Activated CD4-positive, alpha-beta T cell treated with anti-CD3 and anti-CD28 coated beads for 24 hours (primary cell): ENCODE measurements at places on chromosomes 16 and 17.

- DNase-seq: no peak
Measured at GRCh38 chr17:5422505-5422904, 2.5 kb downstream of the RPAIN start.

GRCh38 chr17:50539762-50540559, 7.0 kb upstream of the SPATA20 start:
- DNase-seq: no peak

- DNase-seq: no peak
Measured at GRCh38 chr16:4293181-4293716, 20.4 kb upstream of the TFAP4 start.

DNA sequence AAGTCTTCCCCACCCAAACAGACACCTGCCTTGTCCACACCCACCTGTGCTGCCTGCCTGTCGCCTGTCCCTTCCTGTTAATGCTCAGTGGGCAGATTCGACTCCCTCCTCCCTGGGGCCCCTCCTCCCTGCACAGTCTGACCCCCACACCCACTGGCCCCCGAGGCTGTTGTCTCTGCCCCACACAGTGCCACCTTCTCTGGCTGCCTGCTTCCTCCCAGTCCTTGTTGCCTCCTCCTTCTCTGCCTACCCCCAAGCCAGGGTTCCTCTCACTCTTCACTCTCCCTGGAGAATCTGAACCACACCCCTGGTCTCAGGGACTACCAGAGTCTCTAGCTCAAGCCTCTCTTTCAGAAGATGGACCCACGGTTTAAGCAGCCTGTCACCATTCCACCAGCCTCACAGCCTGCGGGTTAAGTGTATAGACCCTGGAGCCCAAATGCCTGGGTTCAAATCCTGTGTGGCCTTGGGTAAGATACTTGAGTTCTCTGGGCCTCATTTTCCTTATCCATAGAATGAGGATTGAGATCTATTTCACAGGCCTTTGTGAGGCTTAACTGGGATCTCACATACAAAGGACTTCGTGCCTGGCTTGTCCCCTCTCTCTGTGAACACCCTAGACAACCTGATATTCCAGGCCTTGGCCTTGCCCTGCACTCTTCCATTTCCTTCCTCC, 3.8 kb upstream of the ARHGAP23 start:
- no peak for DNase-seq

GRCh38 chr16:3328643-3329042, 23.3 kb downstream of the ZNF75A start:
- no peak for DNase-seq

GRCh38 chr17:14813649-14814370, 451.3 kb downstream of the PMP22 start:
- DNase-seq: peak; percentile 8

DNA sequence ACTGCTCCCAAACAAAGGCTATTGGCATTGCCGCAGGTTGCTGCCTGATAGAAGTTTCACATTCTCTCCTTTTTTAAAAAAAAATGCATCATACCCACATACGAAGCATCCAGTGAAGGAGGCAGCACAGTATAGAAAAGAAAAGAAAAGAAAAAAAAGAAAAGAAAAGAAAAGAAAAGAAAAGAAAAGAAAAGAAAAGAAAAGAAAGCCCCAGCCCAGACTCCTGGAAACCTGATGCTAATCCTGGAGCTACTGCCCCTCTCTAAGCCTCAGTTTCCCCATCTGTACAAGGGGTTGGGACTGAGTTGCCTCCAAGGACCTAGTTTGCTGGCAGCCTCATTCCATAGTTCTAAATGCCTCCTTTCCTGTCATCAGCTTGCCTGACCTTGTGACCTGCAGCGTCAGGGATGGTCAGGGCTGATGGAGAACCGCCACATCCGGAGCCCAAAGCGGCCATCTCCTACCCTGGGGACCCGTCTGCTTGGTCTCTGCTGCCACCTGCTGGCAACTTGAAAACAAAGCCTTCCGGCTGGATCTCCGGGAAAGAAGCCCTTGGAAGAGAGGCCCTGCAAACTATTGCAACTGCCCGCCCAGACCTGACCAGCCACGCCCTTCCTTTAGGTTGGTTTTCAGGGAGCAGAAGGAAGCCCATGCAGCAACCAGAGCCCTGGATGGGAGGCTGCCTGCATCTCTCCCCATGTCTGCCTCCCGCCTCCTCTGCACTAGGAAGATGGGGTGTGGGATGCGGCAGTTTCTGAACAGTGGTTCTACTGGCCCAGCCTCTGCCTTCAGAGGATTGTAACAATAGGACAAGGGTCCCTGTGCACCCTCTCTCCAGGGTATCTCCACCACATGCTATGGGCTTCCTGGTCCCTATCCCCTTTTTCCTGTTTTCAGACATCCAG, 13.0 kb downstream of the AIPL1 start:
- DNase-seq: peak; percentile 65

- no peak for DNase-seq
Measured at GRCh38 chr17:17387498-17388362, 84.6 kb downstream of the NT5M start.

DNA sequence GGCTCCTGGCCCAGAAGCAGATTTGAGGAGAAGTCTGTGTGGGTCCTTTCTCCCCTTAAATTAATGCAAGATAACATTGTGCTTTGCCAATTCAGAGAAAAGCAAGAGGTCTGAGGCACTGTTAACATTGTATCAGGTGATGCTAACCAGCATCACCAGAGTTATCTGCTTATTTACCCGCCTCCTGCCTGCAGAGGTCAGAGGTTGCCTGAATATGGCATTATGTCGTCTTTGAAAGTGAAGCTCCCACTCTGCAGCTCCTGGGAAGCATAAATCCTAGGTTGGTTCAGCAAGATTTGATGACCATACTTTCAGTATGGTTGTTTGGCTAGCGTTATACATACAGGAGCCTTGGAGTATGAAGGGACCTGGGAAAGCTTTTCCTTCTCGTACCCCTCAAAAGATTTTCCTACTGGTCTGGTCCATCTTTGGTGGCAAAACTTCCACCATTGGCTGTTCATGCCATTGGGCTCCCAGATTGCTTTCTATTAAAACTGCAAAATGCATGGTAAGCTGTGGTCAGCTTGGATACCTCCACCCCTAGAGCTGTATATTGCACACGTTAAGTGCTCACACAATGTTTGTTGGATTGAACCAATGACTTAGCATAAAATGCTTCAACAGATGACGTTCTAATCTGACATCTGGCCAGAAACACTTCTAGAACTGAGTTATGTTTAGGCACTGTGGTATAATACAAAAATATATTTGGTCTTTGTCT, 24.1 kb downstream of the CHD9 start:
- DNase-seq: no peak

GRCh38 chr17:33667052-33667509, 374.0 kb upstream of the ASIC2 start:
- DNase-seq: peak; percentile 4

DNA sequence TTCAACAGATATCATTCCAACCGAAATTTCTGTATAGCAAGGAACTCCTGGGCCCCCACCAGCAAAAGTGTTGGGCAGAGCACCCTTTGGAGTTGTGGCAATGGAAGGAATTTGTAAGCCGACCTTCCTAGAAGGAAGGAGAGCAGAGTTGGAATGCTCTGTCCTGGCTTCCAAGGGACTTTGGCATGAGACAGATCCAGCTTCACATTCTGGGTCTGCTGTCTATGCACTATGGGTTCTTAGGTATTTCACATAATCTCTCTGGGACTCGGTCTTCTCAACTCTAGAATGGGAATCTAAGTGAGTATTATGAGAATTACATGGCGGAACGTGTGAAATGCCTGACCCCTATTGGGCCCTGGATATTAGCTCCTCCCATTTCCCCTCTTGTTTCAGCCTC, 63.2 kb upstream of the MARCHF10 start:
- DNase-seq: no peak

- no peak for DNase-seq
Measured at GRCh38 chr17:75825149-75825552, 19.1 kb downstream of the UNC13D start.

DNA sequence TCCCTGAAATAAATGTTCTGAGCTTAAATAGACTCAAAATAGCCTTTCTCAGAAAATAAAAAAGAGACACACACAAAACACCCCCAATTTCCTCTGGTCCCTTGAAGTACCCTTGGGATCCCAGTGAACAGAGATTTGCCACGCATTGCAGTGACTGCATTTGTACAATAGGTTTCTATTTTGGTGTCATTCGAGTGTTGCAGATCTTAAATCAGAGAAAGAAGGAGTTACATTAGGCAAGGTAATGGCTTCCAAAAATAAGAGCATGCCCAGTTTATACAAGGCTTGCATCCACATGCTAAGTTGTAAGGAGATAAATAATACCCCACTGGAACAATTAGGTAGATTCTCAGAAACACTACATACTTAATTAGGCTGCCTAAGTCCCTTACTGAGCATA, 2.2 kb downstream of the TOX3 start:
- no peak for DNase-seq

DNA sequence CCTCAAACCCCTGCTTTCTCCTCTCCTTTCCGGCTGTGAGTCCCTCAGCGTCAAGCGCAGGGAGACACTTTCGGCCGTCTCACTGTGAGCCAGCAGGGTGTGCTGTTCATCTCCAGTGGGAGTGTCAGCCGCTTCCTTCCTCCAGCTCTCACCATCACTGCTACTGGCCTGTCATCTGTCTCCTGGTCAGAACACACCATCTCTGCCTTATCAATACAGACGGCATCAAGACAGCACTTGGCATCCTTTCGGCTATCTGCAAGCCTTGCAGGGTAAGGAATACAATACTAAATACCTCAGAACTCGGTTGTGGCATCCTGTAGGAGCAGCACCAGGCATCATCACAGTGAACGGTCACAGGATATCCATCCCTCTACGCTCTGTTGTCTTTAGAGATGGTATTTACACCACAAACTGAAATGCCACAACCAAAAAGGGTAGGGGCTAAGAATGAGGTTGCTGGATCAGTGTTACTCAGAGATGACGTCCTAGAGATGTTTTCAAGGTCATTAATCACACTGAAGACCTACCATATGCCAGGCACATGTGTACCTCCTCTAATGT, 20.7 kb upstream of the CMTM4 start:
- DNase-seq: no peak

GRCh38 chr17:10380631-10381408, 8.0 kb upstream of the MYH13 start:
- no peak for DNase-seq

DNA sequence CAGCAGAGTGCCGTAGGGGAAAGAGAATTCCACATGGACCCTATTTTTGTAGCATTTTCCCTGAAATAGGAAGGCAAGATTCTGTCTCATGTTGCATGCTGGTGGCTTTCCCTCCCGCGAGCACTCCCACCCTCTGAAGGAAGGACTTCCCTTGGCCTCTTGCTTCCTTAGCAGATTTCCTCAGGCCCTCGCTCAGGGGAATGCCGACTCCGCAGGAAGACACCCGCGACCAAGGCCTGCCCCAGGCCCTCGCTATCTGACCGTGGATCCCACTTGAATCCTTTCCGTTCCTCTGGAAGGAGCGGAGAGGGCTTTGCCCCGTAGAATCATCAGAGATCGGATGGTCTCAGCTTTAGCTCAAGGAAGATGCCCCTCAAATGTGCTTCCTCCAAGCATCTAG, 179.4 kb upstream of the FOXF1 start:
- no peak for DNase-seq

GRCh38 chr17:32805029-32805976, 71.6 kb downstream of the MYO1D start:
- no peak for DNase-seq

DNA sequence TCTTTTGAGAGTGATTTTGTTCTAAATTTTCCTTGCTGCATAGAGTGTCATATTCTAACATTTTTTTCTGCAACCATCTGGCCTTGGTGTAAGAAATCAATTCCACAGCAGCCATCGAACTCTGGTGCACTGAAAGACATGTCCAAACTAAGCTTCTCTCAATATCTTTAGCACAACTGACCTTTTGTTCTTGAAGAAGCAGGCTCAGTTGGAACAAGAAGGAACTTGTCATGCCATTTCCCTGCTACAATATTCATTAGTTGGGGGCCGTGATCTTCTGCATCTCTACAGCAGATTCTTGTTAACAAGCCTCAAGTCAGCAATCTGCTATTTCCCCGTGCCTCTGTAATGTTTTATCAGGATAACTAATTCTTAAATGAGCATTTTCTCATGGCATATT, 1305.6 kb downstream of the CDH11 start:
- no peak for DNase-seq

DNA sequence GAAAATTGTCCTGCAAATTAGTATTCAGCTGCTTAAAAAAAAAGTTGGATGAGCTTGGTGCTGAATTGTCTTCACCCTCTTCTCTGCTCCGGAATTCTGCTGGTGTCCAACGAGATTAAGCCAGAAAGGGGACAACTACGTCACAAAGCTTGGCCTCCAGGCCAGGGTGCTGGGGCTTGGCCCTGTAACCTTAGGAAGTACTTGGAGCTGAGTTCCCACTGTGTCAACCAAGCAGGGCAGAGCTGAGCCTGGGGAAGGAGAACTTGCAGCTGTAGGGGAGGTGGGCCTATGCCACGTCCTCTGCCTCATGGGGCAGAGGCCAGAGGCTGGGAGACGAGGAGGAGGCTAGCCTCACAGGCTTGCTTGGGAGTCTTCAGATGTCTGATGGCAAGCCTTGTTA, 71.2 kb downstream of the CLEC16A start:
- DNase-seq: no peak

GRCh38 chr17:74104921-74105320, 98.6 kb upstream of the RPL38 start:
- no peak for DNase-seq

DNA sequence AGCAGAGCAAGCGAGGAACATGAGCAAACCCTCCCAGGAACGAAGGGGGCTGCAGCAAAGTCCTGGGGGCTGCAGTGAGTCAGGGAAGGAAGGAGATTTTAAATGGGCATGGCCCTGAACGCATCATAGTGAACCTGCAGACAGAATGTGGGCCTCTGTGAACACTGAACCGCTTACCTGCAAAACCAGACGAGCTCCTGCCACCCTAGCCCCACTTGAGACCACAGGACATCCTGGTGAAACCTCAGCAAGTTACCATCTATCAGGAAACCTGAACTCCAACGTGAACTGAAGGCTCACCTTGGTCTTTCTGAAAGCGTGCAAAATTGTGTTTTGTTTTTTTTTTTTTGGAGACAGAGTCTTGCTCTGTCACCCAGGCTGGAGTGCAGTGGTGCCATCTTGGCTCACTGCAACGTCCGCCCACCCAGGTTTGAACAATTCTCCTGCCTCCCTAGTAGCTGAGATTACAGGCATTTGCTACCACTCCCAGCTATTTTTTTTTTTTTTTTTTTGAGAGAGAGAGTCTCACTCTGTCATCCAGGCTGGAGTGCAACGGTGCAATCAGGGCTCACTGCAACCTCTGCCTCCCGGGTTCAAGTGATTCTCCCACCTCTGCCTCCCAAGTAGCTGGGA, 30.8 kb downstream of the FANCA start:
- DNase-seq: no peak

GRCh38 chr17:69508814-69509213, 94.3 kb downstream of the MAP2K6 start:
- no peak for DNase-seq
